ENCODE measurements at places on chromosomes 3 and 15. TPM values are rescaled to one million over a fixed set of nuclear protein-coding genes. Genes with fewer than 3 reads are reported as not detected.

GRCh38 chr3:153885359-153885758, 235.8 kb upstream of the ARHGEF26 start:
- DNase-seq, result no peak

- no peak for DNase-seq
These were observed 216.0 kb downstream of the NTRK3 start for GRCh38 chr15:88040516-88040915.

- DNase-seq, result no peak
These were observed 45.0 kb downstream of the GPR176 start for GRCh38 chr15:39874890-39875549.

Gene WDR93
- total RNA-seq, result not detected

Gene CGNL1
- 3.5 TPM for total RNA-seq

Gene GNAT1
- 4.7 TPM for total RNA-seq

Gene SERINC4
- total RNA-seq, result not detected

Data from ascending aorta (tissue), 2 donors.